ENCODE measurements at places on chromosomes 5 and 9. TPM values are rescaled to one million over a fixed set of nuclear protein-coding genes. Genes with fewer than 3 reads are reported as not detected.

DNA sequence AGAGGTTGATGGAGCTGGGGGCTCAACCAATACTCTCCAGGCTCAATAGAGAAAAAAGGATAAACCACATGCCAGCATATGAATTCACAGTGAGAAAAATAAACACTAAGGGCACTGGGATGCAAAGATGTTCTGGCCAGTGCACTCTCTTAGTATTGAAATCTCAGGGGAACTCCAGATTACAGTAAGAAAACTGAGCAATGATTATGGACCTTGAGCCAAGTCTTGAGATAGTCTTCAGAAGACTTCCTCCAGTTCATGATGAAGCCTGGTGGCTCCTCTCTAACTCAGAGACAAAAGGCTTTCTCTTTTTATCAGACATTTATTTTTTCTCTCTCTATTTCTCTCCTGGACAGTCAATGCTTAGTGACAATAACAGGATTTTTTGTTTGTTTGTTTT, 139.8 kb upstream of the SPEF2 start:
- DNase-seq, result no peak

The SYNPO gene
- total RNA-seq, result 7.8 TPM

GRCh38 chr9:1875921-1876448, 139.2 kb upstream of the SMARCA2 start:
- DNase-seq, result peak; percentile 2

The SLC12A2 gene
- 70.2 TPM for total RNA-seq

The ARID3C gene
- total RNA-seq, result 0.16 TPM

GRCh38 chr9:94783928-94784327, 57.4 kb downstream of the AOPEP start:
- DNase-seq, result peak; percentile 26

DNA sequence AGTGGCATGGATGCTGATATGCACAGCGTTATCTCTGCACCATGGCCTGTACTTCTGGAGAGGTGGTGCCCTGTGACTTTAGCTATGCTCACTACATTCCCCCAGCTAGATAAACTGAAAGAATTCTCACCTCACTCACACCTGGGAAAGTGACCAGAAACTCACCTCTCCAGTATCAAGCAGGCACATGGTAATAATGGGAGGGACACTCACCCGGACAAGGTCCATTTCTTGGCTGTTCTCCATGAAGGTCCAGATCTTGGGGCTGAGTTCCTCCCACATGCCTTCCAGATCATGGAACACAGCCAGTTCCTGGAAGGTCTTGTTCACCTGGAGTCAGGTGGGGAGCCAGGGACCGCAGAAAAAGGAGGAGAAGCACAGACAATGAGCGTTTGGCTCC, 72.8 kb downstream of the NIPSNAP3B start:
- DNase-seq, result no peak

GRCh38 chr5:11432116-11432515, 472.1 kb downstream of the CTNND2 start:
- DNase-seq, result no peak

Data from myocyte (in vitro differentiated cells).